ENCODE measurements at places on chromosomes 2 and 18.

GRCh38 chr2:219595256-219595655 is 2.4 kb upstream of the STK11IP start:
- peak; percentile 8 for DNase-seq

GRCh38 chr18:41576643-41577042 is 378.4 kb upstream of the PIK3C3 start:
- no peak for DNase-seq

- DNase-seq, result no peak
Measured at GRCh38 chr18:13390196-13390595, 171.6 kb downstream of the LDLRAD4 start.

GRCh38 chr18:48859311-48860268 is 91.2 kb downstream of the SMAD7 start:
- DNase-seq, result no peak
